ENCODE measurements at places on chromosomes 2 and 18.

- H3K4me3 ChIP-seq: no peak overlapping the region
- peak; percentile 28 for DNase-seq
- no peaks in the 10 kb centered on the region for H3K36me3 ChIP-seq
- H3K27ac ChIP-seq: no peak overlapping the region
- H3K4me1 ChIP-seq: no peaks in the 10 kb centered on the region
- H3K27me3 ChIP-seq: no peaks in the 10 kb centered on the region
These were observed 34.5 kb downstream of the SLC4A3 start for GRCh38 chr2:219661955-219662395.

DNA sequence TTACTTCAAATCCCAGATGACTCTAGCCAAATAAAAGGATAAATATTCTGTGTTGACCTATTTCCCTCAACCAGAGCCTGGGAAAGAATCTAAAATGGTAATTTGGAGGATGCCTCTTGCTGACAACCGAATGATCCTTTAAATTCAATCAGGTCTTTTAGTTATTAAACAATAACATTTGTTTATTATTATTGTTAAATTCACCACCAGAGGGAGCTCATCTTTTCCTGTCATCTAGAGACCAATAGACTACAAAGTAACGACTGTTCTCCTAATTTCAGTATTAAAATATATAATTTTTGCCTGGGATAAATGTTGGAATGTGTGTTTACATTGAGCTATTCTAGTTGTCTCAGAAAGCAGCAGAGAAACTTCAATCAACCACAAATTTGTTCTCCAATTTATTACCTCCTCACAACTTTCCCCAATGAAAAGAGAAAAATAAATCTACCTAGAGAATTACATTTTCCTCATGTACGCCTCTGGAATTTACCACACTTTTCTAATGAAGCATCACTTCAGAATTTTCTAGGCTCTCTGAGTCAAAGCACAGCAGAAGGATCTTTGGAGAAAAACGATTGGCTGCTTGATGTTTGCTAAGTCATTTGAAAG is 142.7 kb downstream of the SCG2 start:
- H3K27me3 ChIP-seq: no peaks in the 10 kb centered on the region
- H3K36me3 ChIP-seq: no peaks in the 10 kb centered on the region
- H3K4me3 ChIP-seq: no peak overlapping the region
- peaks cover 25% of the 10 kb centered on the region for H3K4me1 ChIP-seq
- no peak overlapping the region for H3K27ac ChIP-seq
- DNase-seq: peak; percentile 55

- H3K27me3 ChIP-seq: no peaks in the 10 kb centered on the region
- peak; percentile 62 for DNase-seq
- H3K27ac ChIP-seq: no peak overlapping the region
- H3K4me1 ChIP-seq: peaks cover 11% of the 10 kb centered on the region
- no peaks in the 10 kb centered on the region for H3K36me3 ChIP-seq
- H3K4me3 ChIP-seq: no peak overlapping the region
These were observed 29.4 kb downstream of the PSD4 start for GRCh38 chr2:113203217-113203530.

- H3K27me3 ChIP-seq: no peaks in the 10 kb centered on the region
- no peak overlapping the region for H3K27ac ChIP-seq
- H3K4me3 ChIP-seq: no peak overlapping the region
- no peaks in the 10 kb centered on the region for H3K4me1 ChIP-seq
- DNase-seq: no peak
These were observed 48.2 kb upstream of the KIF5C start for GRCh38 chr2:148826791-148827190.

GRCh38 chr18:23462876-23463275 is 9.8 kb downstream of the RIOK3 start:
- peaks cover 12% of the 10 kb centered on the region for H3K4me1 ChIP-seq
- H3K27ac ChIP-seq: no peak overlapping the region
- no peak for DNase-seq
- H3K27me3 ChIP-seq: no peaks in the 10 kb centered on the region

All from GM23248 (cell line).